ENCODE measurements at places on chromosomes 13 and 19. TPM values are rescaled to one million over a fixed set of nuclear protein-coding genes. Genes with fewer than 3 reads are reported as not detected.

DNA sequence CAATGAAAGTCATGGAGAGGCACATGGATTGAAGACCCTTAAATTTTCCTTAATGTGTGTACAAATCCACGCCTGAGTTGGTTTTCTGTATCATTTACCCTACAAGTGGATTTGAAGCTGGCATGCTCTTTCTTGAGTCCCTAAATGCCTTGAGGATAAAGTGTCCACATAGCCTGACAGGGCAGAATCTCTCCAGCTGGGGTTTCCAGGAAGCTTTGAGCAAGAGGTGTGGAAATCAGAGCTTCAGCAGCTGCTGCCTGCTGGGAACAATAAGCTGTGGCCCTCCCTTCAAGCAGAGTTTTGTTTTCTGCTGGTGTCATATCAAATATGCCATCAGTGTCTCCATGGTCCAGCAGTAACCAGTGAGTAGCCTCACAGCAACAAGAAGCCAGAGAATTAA, 120.3 kb upstream of the SERTM1 start:
- no peak for DNase-seq

DNA sequence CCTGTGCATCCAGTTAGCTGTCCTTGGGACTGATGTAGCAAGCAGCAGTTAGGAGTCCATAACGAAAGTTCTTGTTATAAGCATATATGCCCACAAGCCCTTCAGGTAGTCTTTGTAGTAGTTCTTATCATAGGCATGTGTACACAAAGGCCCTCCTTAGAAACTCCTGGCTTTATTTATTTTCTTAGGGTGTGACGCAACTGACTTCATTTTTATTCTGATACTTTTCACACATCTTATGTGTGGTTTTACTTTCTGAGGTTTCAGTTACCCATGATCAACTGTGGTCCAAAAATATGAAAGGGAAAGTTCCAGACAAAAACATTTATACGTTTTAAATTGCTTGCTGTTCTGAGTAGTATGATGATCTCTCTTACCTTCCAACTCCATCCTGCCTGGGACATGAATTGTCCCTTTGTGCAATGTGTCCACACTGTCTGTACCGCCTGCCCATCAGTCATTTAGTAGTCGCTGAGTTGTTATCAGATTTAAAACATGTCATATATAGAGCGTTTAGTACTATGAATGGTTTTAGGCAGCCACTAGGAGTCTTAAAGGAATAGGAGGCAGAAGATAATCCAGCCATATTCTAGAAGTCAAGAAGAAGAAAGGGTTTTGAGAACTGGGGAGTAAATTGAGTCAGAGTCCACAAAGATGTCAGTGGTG, 19.4 kb downstream of the GPC5 start:
- DNase-seq: no peak

DNA sequence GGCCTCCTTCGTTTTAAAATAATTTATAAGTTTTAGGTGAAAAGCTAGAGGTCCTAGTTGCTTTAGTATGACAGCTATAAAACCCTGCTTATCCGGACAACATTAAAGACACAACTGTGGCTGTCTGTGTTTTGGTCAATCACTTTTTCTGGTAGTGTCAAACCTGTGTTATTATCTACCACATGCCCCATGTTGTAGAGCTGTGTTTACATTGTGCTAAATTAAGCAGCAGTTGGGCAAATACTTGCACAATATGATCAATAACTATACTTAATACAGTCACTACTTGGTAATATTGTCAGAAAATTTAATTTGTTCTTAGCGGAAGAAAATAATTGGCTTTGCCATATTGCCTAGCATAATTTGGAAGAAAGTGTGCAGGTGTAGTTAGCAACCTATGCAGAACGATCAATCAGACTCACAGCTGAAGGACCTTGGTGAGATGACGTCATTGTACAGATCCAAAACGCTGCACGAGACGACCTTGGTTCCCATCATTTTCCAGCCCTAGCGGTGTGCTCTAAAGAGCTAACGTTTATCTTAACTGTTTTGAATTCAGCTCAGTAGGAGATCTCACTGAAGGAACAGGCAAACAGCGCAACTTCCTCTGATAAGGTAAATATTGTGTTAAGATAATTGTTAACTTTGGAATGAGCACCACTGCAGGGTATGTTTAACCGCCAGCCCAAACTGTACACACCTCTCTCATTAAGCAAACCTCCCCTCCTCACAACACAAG, 476.6 kb downstream of the IRS2 start:
- DNase-seq: no peak

DNA sequence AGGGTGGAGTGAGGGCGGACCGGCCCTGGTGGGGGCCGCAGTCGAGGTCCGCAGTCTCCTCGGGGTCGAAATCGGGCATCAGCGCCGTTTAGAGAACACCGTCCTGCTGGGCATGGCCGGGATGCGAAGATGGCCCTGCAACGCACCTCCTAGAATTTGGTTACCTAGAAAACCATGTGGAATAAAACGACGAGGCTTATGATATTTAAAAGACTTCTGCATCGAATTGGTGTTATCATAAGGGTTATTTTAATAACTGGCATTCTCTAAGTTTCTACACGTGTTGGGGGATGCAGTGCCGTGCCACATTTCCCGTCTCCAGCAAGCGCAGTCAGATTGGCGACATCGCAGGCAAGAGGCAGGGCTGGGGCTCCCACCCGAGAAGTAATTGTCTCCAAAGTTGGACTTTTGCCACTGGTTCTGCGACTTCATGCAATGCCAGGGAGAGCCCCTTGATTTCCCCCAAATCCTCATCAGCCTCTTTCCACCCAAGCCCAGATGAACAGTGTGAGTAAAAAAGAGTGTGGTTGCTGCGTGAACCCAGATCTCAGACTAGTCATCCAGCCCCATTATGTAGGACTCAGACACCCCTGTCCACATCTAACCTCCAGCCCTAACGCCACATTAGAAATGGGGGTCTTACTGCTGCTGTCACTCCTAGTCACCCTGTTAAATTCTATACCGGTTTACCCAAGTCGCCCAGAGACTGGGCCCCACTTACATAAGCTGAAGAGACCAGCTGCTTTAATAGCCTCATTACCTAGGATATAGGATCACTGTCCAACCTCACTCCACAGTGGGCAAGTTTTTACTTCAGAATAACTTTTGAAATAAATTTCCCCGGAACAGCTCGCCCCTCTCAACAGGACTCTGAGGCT, 571 bp upstream of the DHRS12 start:
- no peak for DNase-seq

GRCh38 chr13:66111628-66112027, 1118.5 kb downstream of the PCDH9 start:
- no peak for DNase-seq

DNA sequence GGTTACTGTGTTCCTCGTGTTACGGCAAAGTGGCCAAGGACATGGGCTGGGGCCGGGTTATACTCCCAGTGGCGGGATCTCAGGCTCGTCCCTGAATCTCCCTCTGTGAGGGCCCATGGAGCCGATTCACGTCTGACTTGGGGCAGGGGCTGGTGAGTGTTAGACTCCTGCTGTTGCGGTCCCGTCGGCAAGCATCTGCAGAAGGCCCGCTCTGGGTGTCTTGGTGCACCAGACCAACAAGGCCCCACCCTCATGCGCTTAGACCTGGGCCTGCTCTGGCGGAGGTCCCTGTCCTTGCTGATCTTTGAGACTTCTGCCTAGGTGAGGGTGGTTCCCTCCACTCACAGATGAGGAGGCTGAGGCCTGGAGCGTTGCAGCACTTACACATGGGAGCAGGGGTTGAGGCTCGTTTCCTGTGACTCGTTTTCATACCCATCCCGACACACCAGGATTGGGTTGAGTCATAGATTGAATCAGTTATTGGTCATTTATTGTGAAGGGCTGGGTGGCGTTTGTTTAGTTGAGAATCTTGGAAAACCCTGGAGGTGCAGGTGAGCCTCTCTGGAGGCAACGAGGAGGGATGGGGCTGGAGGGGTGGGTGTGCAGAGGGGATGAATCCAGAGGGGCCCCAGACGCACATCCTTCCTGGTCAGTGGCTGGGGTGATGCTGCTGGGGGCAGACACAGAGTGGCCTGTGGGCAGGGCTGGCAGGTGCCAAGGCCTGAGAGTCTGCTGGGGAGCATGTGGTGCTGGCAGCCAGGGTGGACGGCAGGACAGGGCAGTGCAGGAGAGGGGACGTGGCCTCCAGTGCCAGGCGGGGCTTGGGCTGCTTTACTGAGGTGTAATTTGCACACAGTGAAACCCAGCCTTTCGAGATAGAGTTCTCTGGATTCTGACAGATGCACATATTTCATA, 4.6 kb downstream of the EPN1 start:
- no peak for DNase-seq

GRCh38 chr13:106484537-106485193, 50.8 kb downstream of the EFNB2 start:
- DNase-seq: no peak

DNA sequence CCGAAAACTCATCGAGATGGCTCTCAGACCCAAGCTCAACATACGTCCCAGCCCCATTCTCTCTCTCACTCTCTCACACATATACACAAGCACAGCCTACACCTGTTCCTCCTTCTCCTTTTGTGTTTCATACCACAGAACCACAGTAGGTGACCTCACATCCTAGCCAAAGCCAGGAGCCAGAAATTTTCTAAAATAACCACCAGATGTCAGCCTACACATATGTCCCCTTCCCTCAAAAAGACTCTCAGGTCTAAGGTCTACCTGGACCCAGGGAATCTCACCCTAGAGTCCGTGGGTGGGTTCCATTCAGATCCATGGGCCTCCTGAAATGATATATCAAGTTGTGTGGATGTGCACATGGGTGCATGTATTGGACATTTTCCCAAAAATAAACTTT, 104.2 kb upstream of the IPO5 start:
- DNase-seq: no peak

GRCh38 chr13:46663206-46664037, 110.5 kb downstream of the LRCH1 start:
- no peak for DNase-seq

GRCh38 chr13:59531571-59532091, 632.1 kb downstream of the DIAPH3 start:
- DNase-seq: peak; percentile 93

- no peak for DNase-seq
Measured at GRCh38 chr19:30523791-30524190, 151.6 kb downstream of the ZNF536 start.

DNA sequence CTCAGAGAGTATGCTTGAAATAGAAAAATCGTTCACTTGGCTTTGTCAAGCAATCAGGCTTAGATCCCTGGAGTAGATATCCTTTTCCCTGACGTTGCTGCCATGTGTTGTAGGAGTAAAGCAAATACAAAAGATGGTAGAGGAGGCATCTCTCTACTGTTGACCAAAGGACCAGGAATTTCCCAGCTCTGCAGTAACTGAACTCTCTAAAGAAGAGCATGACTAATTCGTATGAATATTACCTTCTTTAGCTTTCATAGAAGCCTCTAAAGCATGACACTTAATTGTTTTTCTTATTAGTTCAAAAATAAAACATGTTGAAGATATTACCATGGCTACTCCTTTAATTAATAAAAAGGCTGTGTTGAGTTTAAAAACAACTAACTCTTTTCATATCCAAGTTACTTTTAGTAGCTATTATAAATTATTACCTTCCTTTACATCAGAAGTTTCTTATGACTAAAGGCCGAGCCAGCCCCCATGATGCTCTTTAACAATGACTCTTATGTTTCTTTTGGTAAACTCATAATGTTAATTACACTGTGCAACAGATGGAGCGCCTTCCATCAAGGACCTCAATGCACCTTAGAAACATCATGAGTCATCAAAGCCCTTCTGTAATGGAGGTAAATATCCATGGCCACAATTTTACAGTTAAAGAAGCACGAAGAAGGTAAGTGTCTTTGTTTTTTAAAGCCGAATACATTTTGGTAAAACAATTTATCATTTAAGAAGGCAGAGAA, 352.4 kb downstream of the KLF5 start:
- DNase-seq: no peak

- no peak for DNase-seq
Measured at GRCh38 chr19:16115301-16116039, 3.8 kb downstream of the RAB8A start.

- no peak for DNase-seq
Measured at GRCh38 chr13:70795484-70795883, 687.2 kb upstream of the KLHL1 start.

- DNase-seq: no peak
Measured at GRCh38 chr13:110407531-110407930, 100.4 kb downstream of the COL4A2 start.

DNA sequence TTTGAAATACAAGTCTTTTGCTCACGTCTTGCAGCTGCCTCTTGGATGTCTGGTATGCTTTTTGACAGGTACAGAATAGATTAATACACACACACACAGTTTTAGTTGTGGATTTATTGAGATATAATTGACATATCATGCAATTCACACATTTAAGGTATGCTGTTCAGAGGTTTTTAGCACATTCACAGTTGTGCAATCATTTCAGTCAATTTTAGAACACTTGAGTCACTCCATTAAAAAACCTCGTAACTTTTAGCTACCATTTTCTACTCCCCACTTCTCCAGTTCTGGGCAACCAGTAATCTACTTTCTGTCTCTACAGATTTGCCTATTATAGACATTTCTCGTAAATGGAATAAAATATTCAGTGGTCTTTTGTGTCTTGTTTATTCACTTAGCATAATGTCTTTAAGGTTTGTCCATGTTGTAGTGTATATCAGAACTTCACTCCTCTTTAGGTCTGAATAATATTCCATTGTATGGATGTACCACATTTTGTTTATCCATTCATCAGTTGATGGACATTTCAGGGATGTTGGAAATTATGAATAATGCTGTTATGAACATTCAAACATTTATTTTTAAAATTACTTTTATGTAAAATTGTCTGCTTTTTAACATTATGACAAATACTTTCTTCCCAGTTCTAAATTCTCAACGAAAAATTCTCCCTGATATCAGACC, 2.5 kb upstream of the ZMYM2 start:
- no peak for DNase-seq

DNA sequence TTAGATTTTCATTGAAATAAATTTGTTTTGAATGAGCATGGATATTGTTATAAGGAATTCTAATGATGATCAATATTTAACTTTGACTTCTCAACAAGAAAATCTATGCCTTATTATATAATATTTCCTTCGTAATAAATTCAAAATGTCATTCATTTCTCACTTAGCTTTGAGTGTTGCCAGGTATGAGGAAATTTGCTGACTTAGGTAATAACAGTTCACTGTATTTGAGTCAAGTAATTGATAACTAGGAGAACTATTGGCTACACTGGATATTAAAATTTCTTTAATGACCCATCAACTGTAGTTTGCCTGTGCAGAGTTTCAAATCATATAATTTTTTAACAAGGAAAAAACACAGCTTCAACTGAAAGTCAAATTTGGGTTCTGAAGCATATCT, 746.6 kb downstream of the SLITRK5 start:
- DNase-seq: no peak

DNA sequence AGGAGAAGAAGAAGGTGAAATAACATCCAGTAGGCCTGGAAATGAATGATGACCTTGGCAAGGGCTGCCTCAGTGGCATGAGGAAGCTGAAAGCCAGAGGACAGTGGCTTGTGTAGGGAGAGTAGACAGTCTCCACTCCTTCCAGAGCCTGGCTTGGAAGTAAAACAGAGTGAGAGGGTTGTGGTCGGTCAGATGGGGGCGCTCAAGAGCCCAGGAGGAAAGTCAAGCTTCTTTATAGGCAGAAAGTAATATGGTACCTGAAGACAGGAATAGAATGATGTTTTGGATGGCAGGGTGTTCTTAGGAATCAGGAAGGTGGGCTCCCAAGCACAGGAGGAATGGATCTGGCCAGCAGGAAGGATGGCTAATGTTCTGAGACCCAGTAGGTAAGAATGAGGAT, 75.1 kb upstream of the TSC22D1 start:
- DNase-seq: no peak

The PNMA8C gene
- 1.2 TPM for total RNA-seq

The MBD3L2 gene
- total RNA-seq: not detected

The IGFL2 gene
- total RNA-seq: not detected

The RAB3D gene
- total RNA-seq: 33.5 TPM

The NDUFA7 gene
- total RNA-seq: 29.8 TPM

The LGALS7 gene
- total RNA-seq: not detected

The SIGLEC8 gene
- total RNA-seq: 0.42 TPM

The PTH2 gene
- not detected for total RNA-seq

The PSG1 gene
- not detected for total RNA-seq
